Renal cortical epithelial cell (primary cell): ENCODE measurements at places on chromosomes 2 and 18.
A peak's percentile ranks its signal among the peaks of the same experiment; 100 is the strongest.

DNA sequence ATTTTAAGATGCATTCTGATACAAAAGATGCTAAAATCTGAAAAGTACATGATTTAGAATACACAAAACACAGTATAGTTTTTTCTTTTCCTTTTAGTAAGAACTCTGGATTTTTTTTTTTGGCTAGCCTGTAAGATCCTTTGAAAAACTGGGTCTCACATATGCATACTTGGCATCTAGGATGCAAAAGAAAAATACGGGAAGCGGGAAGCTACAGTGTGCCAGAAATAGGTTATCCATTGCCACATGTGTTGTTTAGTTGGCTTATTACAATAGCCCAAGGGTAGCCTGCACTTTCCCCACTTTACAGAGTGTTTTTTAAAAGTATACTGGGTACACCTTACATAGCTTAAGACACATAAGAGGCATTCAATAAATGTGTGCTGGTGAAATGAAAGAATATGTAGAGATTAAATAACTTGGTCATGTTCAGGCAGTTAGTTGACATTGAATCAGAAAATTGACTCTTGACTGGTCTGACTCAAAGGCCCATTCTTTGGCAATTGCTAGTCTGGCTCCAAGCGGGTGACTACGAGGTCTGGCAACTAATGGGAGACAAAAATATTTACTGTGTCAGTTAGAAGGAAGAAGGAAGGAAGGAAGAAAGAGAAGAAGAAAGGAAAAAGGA is 286.8 kb upstream of the TRIB2 start:
- peak; percentile 86 for DNase-seq

DNA sequence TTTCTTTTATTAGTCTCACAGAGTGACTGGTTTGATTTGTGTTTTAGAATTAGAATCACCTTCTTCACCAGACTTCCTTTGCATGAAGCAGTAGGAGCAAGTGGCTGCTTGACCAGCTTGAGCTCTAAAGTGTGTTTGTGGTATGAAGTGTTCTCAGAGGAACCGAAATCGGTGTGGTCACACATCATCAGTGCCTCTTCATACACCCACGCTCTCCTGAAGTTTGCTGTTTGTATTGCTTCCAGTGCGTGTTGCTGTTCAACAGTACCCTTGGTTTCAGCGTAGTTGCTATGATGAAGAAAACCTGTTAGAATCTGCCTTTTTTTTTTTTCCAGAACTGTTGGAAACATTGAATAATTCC is 77.9 kb downstream of the LIMS1 start:
- DNase-seq, result peak; percentile 55

DNA sequence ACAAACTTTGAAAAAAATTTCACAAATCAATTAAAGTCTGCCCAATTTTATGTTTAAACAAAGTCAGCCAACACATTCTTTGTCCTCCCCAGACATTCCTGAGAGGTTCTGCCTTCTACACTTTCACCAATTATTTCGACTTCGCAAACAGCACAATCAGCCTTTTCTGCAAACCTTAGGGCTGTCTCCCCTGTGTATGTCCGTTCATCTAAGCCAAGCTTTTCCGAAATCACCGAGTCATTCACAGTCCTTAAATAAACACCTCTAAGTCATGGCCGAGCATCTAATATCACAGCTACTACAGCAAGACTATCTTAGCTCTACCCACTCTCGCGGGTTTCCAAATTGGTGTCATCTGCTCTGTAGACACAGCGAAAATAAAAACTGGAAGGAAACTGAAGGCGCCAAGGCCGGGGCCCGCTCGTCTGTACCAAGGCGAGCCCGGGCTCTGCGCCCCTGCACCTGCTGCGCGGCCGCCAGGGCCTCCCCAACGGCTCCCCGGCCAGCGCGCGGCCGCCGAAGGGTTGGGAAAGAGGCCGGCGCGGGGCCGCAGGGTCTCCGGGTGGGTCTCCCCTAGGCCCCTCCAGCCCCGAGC is 730 bp downstream of the ODC1 start:
- peak; percentile 38 for DNase-seq

DNA sequence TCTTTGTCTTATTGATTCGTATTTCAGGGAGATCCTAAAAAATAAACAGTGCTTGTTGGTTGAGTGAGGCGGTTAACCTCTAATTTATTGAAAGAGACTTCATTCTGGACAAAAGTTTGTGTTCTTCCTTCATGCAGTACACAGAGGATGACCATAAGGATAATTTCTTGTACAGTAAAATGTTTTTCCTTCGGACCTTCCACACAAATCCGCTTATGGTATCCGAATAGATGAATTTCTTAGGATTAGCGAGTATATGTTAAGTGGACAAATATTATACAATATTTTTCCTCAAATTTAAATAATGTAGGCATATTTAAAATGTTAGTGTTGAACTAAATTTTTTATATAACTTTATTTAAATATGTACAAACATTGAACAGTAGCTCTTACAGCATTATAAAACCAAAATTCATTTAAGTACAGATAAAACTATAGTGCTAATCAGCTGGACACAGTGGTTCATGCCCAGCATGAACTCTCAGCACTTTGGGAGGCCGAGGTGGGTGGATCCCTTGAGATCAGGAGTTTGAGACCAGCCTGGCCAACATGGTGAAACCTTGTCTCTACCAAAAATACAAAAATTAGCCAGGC is 84.4 kb downstream of the LPIN1 start:
- DNase-seq, result no peak

DNA sequence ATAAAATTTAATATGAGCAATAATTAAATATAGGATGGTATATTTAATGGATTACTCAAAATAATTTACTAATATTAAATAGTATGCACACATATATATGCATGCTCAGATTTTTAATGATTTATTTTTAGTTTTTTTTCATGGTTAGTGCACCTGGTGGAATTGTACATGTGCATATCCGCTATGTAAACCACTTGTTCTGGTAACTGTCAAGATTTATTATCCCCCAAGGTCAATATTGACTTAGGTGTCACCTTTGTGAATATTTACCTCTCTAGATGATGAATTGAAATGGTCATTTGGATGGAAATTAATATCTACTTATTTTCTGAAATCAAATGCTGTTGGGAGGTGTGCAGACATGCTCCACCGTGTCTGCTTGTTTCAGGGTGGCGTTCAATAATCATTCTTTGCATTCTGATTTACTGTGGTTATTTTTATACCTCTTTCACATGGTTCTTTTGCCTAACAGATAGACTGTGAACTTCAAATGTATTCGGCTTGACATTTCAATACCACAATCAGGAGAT is 14.7 kb downstream of the CNTNAP5 start:
- DNase-seq, result no peak
